ENCODE measurements at places on chromosomes 16 and 17.

GRCh38 chr17:44417553-44417952 lies 28.1 kb upstream of the ITGA2B start:
- no peak for DNase-seq

GRCh38 chr17:5238333-5238732 lies 3.7 kb upstream of the SCIMP start:
- no peak for DNase-seq

DNA sequence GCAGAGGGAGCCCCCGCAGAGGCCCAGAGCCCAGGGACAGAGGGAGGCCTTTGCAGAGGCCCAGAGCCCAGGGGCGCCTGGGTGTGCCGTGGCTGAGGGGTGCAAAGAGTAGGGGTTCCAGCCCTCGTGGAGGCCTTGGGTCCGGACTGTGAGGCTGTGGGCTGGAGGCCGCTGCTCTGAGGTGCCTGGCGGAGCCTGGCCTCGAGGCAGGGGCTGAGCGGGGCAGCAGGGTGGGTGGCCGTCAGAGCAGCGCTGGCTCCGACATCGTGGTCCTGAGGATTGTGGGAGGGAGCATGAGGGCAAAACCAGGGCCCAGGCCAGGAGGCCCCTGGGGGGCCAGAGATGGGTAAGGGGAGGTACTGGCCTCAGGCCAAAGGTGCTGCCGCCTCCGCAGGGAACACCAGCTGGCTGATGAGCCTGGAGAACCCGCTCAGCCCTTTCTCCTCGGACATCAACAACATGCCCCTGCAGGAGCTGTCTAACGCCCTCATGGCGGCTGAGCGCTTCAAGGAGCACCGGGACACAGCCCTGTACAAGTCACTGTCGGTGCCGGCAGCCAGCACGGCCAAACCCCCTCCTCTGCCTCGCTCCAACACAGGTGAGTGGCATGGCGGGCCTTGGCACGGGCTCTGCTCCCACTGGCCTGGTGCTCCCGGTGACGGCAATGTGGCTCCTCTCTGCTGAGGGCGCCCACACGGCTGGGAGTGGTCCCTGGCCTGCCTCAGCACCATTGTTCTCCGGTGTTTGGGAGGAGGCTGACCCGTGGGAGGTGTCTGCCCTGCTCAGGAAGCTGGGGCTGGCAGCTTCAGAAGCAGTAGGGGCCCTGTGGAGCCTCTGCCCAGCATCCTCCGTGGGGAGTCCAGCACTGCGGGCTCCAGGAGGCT lies 33.7 kb downstream of the TSC2 start:
- DNase-seq: no peak

- DNase-seq: no peak
These were observed 40.1 kb upstream of the JPH3 start for GRCh38 chr16:87562201-87562600.

- no peak for DNase-seq
These were observed 24.5 kb downstream of the AKAP1 start for GRCh38 chr17:57109393-57110151.

- DNase-seq: no peak
These were observed 130.6 kb upstream of the TOX3 start for GRCh38 chr16:52677501-52677900.

DNA sequence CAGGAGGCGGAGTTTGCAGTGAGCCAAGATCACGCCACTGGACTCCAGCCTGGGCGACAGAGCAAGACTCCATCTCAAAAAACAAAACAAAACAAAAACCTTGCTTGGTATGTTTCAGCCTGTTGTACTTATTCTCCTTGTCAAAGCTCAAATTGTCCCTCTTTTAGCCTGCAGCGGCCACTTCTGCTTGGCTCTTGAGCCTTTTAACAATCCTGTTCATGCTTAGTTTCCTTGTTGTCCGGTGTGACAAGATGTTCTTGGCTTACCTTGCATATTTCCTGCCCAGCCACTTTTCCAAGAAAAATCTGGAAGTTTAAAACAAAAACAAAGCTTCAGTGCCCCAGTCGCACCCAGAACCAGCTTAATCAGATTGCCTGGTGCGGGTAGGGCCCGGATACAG lies 81.0 kb downstream of the ABCC1 start:
- no peak for DNase-seq

DNA sequence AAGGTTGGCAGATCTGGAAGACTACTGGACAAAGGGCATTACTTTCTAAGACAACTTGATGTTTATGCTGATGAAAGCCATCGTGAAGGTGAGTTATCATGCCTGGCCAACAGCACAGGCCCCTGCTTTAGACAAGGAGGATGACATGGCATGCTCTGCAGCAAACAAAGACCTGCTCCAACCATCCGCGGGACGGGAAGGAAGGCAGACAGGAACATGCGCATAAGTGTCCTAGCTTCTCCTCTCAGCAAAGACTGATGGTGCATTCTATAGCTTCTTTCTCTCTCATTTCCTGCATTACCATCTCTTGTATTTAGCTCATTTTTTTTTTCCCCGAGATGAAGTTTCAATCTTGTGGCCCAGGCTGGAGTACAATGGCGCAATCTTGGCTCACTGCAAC lies 5.4 kb downstream of the NPLOC4 start:
- no peak for DNase-seq

DNA sequence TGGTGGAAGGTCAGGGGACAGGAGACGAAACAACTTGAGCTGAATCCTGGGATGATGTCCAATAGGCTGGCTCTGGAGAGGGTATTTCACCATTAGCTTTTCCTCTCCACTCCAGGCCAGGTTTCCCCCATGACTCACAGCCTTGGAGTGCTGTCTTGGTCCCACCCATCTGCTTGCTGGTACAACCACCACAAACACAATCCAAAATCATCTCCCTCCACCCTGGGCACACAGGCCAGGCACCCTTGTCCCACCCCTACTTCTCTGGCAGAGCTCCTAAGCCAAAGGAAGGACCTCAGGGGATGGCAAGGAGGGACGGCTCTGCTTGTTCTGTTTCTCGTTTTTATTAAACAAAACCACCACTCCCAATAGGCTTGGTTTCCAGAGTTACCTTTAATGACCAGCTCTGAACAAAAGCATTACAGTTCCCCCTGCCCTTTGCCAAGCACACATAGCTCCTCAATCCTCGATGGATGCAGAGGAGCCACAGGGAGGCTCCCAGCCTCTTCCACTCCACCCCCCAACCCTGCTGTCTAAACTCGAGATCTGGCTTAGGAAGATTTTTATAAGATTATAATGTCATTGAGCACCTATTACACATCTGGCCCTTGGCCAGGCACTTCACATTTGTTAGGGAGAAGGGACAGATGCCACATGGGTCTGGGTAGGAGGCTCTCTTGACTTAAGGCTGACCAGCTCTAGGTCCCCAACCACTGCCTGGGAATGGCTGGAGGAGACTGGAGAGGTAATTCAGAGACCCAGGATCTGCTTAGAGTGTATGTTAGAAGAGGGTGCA lies 13.3 kb downstream of the CAVIN1 start:
- DNase-seq: no peak

DNA sequence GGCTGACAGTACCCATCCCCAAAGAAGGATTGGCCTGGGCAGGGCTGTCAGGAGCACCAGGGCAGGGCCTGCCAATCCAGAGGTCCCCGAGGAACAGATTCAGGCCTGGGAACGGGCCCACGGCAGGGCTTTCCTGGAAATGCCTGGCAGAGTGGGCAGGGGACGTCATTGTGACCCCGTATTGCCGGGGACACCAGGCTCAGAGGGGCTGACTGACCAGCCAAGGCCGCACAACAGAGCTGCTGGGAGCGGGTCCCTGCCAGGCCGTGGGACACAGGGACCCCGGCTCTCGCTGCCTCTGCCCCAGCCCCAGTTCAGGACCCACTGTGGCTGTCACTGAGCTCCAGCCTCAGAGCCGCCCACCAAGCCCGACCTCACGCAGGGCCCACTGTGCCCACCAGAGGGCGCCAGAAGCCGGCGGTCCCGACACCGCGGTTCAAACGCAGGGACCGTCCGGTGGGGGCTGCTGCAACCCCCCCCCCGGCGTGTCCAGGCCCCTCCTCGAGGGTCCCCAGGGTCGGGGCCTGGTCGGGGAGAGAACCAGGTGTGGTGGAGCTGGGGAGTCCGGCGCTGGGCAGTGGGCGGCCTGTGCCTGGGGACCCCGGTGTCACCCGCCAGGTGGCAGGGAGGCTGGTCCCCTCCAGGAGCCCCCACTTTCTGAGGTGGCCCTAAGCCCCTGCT lies 15.2 kb upstream of the SSTR5 start:
- DNase-seq: peak; percentile 38

GRCh38 chr17:31462261-31462660 lies 70.8 kb downstream of the RAB11FIP4 start:
- no peak for DNase-seq

DNA sequence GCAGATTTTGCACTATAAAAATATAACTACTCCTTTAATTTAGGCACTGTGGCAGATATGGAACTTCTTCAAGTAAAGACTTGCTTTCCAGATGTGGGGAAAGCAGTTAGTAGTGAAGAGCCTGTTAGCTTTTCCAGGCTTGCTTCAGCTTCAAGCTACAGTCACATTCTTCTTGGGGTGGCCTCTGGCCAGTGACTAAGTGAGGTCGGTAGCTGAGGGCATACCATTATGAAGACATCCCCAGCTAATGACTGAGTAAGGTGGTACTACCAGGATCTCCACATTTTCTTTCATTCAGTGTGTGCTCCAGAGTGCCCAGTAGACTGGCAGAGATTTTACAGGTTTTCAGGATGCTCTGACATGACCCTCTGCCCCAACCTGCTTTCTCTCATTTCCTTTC lies 167.1 kb upstream of the KIF2B start:
- DNase-seq: no peak

DNA sequence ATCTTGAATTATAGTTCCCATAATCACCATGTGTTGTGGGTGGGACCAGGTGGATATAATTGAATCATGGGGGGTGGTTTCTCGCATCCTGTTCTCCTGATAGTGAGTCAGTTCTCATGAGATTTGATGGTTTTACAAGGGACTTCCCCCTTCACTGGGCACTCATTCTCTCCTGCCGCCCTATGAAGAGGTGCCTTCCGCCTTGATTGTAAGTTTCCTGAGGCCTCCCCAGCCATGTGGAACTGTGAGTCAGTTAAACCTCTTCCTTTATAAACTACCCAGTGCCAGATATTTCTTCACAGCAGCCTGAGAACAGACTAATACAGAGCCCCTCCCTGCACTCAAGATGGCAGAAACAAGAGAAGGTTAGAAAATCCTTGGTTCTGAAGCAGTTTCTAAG lies 26.4 kb downstream of the LDAF1 start:
- DNase-seq: no peak

DNA sequence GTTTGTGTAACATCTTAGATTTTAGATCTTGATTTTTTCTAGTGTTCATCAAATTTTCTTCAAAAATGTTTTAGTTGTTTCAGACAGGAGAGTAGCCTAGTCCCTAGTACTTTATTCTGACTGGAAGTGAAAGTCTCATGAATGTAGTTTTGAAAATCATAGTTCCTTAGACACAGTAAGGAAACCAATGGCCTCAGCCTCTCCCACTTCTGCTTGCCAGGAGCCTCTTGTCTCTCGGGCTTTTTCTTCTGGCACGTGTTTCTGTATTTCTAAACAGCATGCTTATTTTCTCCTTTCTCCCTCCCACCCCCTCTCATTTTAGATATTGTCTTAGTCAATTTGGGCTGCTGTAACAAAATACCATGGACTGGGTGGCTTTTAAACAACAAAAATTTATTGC lies 9.8 kb downstream of the SLFN5 start:
- DNase-seq: no peak

GRCh38 chr17:19016297-19016696 lies 11.7 kb upstream of the FAM83G start:
- no peak for DNase-seq

DNA sequence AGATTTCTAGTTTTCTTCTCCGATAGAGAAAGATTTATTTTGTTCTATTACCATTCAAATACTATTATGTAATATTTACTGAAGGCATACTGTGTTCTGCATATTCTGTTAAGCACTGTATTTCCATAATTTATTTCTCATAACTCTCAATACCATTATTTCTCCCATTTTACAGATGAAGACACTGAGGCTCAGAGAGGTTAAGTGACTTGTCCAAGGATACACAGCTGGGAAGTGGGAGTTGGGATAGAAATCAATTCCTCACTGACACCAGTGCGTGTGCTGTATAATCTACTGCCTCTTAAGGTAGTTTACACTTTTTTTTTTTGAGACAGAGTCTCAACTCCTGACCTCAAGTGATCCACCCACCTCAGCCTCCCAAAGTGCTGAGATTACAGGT lies 7.4 kb downstream of the NLRC3 start:
- no peak for DNase-seq

GRCh38 chr17:77287432-77288068 lies 146.8 kb downstream of the SEC14L1 start:
- DNase-seq: no peak

DNA sequence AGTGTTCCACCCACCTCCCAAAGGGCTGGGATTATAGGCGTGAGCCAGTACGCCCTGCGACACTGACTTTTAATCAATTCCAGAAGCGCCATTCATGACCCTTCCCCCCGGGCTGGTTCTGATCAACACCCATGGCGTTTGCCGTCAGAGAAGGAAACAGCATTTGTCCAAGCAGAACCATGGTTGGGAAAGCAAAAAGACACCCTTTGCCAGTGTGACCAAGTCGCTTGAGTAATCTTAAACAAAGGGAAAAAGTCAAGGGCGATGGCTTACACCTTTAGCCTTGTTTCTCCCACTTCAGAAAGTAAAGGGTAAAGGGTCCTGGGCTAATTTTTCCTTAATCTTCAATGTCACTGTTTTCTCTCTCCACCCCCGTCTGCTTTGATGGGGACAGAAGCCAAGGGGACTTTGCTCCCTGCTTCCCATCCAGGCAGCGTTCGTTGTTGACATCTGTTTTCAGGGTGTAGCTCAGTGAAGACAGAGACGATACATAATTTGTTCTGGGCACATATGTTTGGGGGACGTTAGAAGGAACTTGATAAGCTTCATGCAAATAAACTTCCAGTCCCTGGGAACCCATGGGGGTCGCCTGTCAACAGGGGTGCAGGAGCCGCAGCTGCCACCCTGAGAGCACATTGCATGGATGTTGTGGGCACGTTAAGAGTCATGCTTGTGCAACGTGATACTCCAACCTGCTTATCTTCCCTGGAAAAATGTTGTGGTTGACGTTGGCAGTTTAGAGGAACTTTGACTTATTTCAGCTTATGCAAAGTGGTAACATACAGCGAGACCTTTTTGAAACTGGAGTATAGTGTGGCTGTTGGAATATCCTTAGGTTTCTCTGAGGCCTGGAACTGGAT lies 50.6 kb upstream of the TANGO6 start:
- DNase-seq: no peak

DNA sequence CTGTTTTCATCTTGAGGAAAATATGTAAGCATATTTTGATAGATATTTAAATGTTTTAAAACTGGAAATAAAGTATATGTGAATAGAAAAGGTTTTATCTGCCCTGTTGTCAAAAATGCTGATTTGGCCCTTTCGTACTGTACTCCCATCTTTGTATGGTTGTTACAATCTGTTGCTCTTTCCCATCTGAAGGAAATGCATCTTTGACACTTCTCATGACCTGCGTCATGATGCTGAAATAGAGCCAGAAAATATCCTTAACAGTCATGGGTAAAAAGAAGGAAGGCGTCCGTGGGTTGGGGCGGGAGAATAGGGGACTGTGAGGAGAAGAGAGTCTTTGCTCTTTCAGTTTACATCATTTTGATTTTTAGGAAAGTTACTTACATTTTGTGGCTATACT lies 327.7 kb downstream of the BCAS3 start:
- DNase-seq: no peak
